ENCODE measurements at places on chromosomes 6 and 20. TPM values are rescaled to one million over a fixed set of nuclear protein-coding genes. Genes with fewer than 3 reads are reported as not detected.

The HDGFL1 gene
- not detected for total RNA-seq

The C6orf15 gene
- not detected for total RNA-seq

The VNN1 gene
- total RNA-seq: not detected

The SCRT2 gene
- total RNA-seq: not detected

The PRKN gene
- 6.3 TPM for total RNA-seq

The CSE1L gene
- 45.1 TPM for total RNA-seq

The LAMA4 gene
- 518 TPM for total RNA-seq

The WFDC5 gene
- not detected for total RNA-seq

The PGBD1 gene
- total RNA-seq: 7.0 TPM

The HLA-DQB2 gene
- not detected for total RNA-seq

The SPTLC3 gene
- total RNA-seq: 3.6 TPM

The PBOV1 gene
- not detected for total RNA-seq

The FGD2 gene
- total RNA-seq: not detected

The TRIM39 gene
- total RNA-seq: 11.7 TPM

The TREM1 gene
- total RNA-seq: not detected

The BPIFA1 gene
- not detected for total RNA-seq

The TMEM200A gene
- 27.1 TPM for total RNA-seq

The COL11A2 gene
- total RNA-seq: 0.65 TPM

The ENPP1 gene
- 12.8 TPM for total RNA-seq

The CDH4 gene
- total RNA-seq: 0.81 TPM

The OLIG3 gene
- not detected for total RNA-seq

The CRIP3 gene
- total RNA-seq: not detected

The VGLL2 gene
- total RNA-seq: not detected

The MYT1 gene
- total RNA-seq: not detected

The KCNB1 gene
- total RNA-seq: 0.24 TPM

The SOD2 gene
- 1,435 TPM for total RNA-seq

The CCN6 gene
- total RNA-seq: not detected

The EPPIN gene
- not detected for total RNA-seq

All from hair follicle dermal papilla cell (primary cell).